CD4-positive, alpha-beta T cell treated with Interleukin-10 for 1 hour (primary cell): ENCODE measurements at places on chromosomes 5 and 9.
A peak's percentile ranks its signal among the peaks of the same experiment; 100 is the strongest.

DNA sequence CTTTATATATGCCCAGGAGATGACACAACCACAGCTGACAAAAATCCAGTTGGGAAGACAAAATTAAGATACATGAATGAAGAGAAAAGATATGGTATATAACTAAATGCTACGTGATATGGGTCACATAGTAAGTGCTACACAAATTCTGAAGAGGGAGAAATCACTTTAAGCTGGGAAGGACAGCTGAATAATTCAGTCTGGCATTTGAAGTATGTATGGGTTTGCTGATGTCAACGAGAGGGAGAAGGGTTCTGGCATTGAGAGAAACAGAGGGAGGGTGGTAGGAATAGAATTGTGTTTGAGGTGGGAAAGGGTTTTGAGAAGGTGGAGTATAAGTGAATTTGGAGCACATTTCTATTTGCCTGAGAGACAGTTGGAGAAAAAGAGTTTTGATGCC is 6.7 kb upstream of the SLIT3 start:
- DNase-seq: no peak

DNA sequence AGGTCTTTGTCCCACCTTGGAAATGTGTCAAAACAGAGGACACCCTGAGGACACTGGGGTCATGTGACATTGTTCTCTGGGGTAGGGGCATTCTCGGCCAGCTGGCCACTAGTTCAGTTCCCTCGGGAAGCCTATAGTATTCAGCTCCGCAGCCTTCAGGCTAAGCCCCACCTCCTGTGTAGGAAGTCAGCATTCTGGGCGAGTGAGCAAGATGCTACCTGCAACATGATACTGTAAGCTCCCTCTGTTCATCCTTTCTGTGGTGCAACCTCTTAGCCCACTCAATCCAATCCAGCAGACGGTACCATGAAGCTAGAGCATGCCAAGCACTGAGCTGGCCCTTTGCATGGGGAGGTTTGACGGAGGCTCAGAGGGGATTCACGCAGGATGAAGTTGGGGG is 5.3 kb downstream of the NTNG2 start:
- DNase-seq: no peak

DNA sequence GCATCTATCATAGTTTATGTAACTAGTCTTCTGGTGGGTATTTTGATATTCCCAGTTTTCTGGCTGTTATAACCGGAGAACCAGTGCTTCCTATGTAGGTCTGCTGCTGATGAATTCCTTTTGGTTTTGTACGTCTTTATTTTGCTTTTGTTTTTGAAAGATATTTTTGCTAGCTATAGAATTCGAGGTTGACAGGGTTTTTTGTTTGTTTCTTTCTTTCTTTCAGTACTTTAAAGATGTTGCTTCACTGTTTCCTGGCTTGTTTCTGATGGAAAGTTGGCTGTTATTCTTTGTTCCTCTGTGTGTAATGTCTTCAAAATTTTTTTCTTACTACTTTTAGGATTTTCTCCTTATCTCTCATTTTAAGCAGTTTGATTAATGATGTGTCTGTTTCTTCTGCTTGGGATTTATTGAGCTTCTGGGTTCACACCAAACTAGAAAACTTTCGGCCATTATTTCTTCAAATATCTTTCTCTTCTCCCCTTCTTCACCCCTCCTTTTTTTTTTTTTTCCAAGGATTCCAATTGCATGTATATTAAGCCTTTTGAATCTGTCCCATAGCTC is 27.5 kb downstream of the ZNF618 start:
- DNase-seq: no peak

GRCh38 chr9:105357937-105358336 is 89.9 kb upstream of the FSD1L start:
- no peak for DNase-seq

DNA sequence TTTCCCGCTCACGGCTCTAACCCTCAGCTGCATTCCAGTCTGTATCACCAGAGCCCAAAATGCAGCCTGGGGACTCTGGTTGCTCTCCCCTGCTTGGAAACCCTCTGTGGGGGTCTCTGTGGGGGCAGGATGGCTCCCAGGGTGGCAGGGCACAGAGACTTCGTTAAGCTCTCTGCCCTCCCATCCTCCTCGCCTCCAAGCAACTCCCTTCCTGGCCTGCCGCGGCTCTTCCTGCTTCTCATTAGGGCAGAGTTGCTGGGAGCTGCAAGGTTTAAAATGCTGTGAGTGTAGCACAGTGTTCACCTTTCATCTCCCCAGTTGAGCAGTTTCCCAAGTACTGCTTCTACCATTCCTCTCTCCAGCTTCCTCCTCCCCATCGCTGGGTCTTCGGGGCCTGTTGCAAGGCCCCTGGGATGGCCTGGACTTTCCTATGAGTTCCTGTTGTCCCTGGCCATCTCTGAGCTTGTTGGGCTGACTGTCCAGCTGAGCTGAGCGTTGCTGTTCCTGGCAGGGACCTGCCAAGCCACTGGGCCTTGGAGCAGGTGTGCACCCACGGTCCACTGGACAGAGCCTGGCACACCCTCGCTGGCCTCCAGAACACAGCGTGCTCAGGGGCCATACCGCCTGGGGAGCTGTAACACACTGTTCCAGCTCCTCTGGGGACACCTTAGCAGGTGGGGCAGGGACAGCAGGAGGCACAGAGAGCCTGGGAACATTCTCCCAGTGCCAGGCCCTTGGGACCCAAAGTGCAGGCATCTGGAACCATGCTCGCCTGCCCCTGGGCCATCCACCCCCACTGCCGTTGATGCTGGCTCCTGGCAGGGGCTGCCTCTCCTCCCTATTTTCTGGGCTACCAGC is 188.4 kb downstream of the C9orf50 start:
- DNase-seq: no peak

- peak; percentile 57 for DNase-seq
Measured at GRCh38 chr9:134396258-134396742, 70.0 kb downstream of the RXRA start.

- no peak for DNase-seq
Measured at GRCh38 chr5:31770998-31771397, 132.1 kb downstream of the PDZD2 start.

GRCh38 chr5:407801-408268 is 35.1 kb upstream of the EXOC3 start:
- no peak for DNase-seq

DNA sequence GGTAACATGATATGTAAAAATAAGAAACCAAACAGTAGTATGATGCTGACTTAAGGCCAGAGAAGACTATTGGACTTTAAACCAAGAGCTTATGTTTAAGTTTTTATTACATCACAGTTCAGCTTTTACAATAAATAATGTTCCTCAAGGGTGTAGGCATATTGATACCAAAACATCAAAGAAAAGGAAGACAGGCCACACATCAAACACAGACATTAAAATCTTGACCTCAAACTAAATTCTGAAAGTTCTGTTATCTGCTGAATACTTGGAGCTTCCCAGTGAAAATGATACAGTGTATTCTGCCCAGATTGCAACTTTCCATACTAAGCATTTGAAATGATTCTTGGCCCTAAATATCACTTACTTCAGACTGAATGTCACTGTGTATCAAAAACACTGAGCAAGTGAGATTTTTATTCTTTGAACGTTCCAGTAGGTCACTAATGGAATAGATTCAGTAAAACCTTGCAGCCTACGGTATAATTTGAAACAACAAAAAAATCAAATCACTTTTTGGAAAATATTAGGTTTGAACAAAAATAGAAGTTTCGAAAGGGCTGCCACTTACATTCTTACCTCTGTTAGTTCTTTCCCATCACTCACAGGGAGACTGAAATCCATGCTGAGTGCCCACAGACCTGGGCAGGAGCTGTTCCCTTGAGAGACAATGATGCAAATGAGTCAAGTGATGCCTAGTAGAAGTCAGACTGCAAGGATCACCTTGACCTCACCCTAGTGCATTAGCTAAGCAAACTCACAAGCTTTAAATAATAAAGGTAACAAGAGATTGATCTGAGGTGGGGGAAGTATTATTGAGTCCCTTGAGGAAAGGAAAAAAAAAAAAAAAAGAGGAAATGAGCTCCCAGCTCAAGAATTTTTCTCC is 2.5 kb downstream of the LPAR1 start:
- DNase-seq: no peak

DNA sequence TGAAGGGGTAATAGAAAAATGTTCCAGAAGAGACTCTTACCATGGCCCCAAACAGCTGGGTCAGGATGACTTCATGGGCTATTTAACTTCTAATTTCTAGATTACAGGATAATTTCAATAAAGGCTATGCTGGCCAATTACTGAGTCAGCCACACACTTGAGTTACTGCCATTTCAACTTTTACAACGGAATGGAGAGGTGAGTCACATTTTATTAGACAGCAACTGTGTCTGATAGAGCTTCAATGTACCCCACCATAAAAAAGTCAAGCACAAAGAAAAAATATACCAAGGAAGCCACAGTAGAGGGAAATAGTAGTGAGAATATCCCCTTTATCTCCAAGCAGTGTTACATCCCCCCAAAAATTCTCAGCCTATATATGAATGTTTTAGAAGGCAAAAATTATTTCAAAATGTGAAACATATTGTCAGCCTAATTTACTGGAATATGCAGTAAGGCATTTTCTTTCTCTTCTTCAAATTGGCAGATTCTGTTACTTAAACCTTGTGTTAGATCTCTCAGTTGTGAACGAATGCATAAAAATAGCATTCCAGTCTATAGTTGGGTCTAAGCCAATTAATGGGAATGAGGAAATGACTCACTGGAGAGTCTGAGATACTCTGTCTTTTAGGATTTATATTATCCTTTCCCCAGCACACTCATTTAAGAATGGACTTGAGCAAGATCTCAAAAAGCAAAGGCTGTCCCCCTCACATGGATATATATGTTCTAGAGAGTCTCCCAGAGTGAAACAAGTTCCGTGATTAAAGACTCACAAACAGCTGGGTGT is 47.1 kb upstream of the RAI14 start:
- DNase-seq: no peak

DNA sequence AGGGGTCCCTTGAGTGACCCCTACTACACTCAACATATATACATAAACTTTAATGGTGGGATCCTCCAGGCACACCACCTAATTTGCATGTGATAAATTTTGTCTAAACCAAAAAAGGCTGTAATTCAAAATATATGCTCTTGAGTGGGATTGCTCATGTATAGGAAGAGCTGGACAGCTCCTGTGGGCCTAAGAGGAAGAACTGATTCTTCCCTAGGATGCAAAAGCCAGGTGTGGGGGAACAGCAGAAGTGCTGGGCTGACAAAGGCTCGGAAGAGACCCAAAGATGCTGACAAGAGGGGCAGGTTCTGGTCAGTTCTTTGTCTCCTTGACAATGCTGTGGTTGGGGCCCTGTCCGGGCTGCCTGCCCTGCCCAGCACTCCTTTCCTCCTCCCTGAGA is 43.9 kb downstream of the PCDH1 start:
- DNase-seq: no peak

- DNase-seq: peak; percentile 23
Measured at GRCh38 chr9:2132484-2133082, 117.4 kb downstream of the SMARCA2 start.

GRCh38 chr5:31346896-31347551 is 153.5 kb downstream of the CDH6 start:
- no peak for DNase-seq

DNA sequence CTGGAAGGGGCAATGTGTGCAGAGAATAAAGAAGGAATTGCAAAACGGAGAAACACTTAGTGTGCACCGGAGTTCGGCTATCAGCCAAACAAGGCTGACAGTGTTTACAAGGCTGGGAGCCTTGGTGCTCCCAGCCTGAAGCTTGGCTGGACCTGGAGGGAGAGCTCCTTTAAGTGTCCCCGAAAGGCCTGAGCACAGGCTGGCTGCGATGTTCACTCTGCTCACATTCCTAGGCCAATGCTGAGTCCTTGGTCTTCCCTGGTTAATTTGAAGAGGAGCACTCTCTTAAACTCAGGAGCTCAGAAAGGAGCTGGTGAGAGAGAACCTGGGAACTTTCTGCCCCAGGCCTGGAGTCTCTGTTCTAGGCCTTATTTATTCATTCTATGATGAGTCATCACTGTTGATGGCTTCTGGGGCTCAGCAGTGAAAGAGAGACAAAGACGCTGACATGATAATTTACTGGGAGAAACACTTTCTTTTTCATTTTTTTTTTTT is 88.6 kb upstream of the MYO10 start:
- DNase-seq: no peak

DNA sequence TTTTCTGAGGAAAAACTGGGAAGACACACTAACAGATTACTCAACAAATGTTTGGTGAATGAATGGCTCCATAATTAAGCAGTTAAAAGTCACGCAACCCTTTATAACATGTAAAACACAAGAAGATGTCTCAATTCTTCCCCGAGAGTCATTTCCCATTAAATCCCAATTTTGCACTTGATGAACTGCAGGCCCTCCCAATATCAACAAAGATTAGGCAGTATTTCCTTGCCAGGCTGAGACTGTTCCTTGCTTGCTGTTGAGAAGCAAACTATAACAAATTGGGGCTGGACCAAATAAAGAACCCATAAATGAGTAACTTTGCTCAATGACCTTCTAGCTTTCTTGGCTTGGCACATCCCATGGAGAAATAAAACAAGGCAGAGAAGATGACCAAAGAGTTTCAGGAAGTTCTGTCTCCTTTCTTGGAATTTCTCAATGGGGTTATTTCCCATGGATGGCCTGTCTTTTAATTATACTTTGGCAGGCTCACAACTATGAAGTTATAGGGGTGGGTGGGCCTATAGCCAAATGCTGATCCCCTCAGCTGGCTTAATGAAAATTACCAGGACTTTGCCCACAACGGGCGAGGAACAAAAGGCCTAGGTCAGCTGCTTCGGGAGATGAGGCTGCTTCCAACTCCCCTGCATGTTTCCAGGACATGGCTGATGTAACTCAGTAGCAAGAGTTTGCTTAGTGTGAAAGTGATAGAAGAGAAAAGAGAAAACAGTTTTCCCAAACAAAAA is 243.1 kb upstream of the RFX3 start:
- no peak for DNase-seq

- DNase-seq: peak; percentile 14
Measured at GRCh38 chr5:141223112-141223783, at the start of gene PCDHB14. PCDHB14 (plus strand) TSS chr5:141223343; CDS start chr5:141223506, 163 bp downstream.

DNA sequence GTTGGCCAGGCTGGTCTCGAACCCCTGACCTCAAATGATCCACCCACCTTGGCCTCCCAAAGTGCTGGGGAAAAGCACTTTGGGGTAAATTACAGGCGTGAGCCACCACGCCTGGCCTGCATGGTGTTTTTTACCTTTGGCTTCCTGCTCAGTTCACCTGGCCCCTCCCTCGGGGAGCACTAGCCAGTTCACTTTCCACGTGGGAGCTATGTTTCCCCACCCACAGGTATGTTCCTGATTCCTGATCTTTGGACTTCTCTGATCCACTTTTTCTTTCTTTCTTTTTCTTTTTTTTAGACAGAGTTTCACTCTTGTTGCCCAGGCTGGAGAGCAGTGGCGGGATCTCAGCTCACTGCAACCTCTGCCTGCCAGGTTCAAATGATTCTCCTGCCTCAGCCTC is 15.8 kb downstream of the DAB2IP start:
- DNase-seq: no peak

- DNase-seq: no peak
Measured at GRCh38 chr5:72134226-72134899, 27.1 kb downstream of the MAP1B start.

DNA sequence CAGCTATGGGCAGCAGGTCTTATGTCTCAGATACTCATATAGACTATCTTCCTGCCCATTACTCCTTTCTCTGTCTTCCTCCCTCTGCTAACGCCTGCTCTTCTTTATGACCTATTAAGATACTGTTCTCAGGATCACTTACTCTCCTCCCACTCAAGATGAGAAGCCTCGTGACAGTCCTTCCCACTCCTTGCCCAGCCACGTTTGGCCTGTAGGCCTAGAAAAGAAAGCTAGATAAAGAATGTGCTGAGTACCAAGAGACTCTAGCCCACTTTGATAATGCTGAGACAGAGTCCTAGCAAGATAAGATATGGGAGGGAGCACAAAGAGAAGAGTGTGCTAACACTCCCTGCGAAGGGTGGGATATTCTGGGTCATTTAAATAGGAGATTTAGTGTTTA is 6.8 kb upstream of the DENND4C start:
- no peak for DNase-seq
